GM19239 (cell line): ENCODE measurements at places on chromosomes 1 and 21.
A peak's percentile ranks its signal among the peaks of the same experiment; 100 is the strongest.

- no peak for DNase-seq
Measured at GRCh38 chr1:183891158-183891856, 86.4 kb downstream of the RGL1 start.

DNA sequence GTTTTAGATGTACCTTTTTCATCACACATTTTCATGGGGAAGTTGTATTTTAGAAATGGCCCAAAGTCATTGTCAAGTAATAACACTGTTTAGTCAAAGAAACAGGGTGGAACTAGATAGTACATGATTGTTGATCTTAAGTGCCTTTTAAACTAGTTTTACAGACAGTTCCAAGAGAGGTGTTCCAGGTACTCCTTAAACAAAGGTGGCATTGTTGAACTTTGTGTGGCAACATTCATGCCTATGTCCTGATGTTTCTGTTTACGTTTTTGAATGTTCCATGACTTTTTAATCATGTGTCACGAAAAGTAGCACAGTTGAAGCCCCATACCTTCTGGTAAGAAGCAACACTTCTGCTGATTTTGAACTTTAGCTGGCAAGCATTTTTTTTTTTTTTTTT lies 9.1 kb upstream of the SH3D21 start:
- DNase-seq: no peak

GRCh38 chr1:62438163-62438562 lies 1.3 kb downstream of the USP1 start:
- no peak for DNase-seq

DNA sequence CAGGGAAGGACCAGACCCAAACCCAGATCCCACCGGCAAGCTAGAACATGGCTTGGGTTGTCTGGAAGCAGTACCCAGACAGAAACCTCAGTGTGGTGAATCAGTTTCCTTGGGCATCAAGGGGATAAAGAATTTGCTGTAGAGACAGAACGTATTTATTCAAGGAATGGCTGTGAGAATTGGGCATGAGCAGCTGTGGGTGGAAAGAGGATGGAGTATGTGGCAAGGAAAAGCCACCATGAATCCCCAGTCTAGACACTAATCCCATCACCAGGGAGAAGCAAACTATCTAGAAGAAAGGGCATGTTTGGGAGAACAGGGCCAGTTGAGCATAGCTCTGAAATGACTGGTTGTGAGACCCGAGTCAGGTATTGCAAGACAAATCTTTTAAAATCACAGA lies 109.2 kb downstream of the TOMM20 start:
- DNase-seq: no peak

- peak; percentile 81 for DNase-seq
Measured at GRCh38 chr1:9129266-9130041, 552 bp upstream of the GPR157 start.

GRCh38 chr1:175600721-175601440 lies 142.5 kb downstream of the TNR start:
- DNase-seq: peak; percentile 57

DNA sequence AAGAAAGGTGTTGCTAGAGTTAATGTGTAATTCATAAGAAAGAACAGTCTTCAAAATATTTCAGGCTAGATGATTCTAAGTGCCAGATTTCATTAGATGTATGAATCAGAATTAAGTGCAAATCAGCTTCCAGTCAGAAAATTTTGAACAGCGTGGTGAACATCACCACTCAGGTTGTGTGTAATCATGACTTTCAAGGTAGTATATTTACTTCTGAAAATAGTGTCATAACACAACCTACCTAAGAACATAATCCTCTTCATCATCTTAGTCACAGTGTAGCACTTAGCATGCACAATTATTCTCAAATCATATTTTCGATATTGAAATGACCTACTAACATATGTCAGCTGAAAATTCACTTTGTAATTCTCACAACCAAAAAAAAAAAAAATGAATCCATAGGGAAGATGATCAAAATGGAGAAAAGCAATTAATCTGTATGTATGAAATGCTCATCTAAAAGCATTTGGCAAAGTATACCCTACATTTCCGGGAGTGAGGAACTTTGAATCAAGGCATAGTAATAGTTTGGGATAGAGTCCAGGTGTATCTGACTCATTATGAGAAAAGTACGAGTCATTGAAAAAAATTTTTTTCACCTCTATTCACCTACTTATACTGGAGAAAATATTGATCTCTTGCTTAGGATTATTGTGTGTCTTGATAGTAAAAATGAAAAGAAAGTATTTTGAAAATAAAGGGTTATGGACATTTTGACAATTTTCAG lies 221.8 kb upstream of the CHRM3 start:
- DNase-seq: no peak

DNA sequence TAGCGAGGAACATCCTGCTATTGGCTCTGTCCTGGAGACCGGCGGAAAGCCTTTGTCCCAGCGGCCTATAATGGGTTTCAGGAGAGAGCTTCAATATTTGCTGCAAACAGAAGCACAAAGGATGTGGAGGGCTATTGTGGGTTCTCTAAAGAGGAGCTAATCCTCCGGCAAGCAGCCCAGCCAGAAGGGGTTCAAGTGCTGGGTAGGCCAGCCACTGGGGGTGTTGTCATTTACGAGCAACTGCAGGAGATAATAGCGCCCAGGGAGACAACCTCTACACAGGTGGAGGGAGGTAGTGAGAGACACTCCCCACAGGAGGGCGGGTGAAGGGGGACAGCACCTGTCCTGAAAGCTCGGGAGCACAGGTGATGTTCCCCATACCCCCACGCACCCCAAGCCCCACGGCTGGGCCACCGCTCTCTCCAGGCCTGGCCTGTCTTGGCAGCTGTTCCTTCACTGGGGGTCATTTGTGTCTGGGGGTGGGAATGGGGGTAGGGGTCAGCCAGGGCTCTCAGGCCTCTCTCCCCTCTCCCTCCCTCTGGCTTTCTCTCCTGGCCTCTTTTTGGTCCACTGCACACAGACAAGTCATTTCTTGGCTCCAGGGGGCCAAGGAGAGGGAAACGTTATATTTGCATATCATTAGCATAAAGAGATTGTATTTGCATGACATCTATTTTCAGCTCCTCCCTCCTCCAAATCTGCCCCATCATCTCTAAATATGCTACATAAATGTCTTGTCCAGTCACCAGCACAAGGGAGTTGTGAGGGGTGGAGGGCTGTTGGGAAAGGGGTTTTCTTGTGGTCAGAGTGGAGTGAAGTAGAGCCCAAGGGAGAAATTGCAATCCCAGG lies 22.0 kb upstream of the SLC26A9 start:
- no peak for DNase-seq

DNA sequence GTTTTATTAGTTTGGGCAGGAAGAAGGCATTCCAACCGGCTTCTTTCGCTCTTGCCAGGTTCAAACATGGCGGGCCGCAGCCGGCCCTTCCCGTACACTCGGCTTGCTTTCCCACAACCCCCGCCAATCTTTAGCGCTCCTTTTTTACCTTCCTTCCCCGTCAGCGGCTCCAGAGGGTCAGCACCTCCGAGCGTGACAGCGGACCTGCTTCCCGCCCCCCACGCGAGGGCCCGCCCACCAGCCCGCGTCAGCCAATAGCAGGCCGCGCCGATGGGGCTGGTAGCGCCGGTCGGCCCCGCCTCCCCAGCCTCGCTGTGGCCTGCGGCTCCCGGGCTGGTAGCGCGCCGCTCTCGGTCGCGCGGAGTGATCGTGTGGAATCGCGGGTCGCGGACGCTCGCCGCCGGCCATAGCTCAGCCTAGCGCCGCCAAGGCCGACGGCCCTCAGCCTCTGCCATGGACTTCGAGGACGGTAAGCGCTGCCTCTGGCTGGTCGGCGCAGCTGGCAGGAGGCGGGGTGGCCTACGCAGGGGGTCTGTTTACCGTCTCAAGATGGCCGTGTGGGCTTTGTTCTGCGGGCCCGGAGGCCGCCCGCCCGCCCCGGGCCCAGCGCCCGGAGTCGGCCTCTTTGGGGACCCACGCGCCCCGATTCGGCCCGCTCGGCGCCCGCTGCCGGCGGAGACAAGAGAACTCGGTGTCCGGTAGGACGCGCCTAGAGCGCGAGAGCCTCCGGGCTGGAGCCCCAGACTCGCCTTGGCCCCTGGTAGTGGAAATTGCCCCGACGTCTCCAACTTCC lies at the start of gene ZNF326:
ZNF326 (plus strand) TSS at position 306 of the 793 bp plus-strand sequence; CDS start at position 454, 148 bp downstream.
- peak; percentile 93 for DNase-seq

GRCh38 chr1:232751393-232752140 lies 53.6 kb upstream of the MAP10 start:
- no peak for DNase-seq

DNA sequence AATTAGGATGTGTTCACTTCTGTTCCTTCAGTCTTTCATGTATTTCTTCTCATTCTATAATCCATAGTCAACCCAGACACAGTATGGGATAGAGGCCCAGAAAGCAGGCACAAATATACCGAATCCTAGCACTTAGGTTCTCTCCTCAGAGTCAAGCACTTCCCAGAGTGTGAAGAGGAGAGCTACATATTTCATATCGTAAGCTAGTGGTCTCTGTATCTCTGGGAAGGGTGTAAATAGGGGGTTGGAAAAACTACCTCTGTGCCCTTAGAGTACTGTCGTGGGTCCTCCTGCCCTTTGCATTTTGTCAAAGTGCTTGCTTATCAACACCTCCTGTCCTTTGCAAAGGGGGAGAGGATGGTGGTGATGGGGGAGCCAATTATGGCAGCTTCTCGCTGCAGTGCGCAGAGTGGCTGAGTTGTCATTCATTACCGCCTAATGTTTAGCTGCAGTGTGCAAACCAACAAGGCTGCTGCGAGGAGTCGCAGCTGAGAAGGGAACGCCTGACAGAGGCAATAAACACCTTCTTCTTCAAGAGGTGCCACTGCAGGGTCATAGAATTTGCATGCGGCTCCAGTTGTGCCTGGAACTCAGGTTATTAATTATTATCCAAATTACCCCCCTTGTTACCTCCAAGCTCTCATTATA lies 182.7 kb downstream of the NUF2 start:
- no peak for DNase-seq

DNA sequence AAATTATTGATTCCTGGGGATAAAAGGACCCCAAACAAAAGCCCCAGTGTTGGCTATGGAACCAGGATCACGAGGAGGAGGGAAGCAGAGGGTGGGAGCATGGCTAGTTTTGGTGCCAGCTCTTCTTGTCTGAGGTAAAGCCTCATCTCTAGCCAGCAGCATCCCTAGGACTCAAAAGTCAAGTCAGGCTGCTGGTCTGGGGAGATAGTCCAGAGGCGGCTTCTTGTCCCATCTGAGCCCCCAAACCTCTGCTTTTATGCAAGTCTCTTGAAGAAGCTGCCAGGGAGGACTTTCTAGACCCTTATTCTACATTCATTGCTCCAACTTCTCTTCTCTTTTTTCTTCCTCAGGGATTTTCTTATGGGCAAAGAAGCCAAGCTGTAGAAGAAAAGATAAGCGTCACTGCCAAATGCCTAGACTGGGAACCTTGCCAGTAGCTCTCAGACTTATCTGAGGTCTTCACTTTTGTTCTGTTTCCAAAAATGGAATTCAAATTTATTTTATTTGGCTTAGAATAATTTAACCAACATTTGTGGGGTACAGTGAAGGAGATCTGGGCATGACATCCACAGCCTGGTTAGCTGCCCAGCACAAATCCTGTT lies 6.9 kb upstream of the ANKRD35 start:
- no peak for DNase-seq

DNA sequence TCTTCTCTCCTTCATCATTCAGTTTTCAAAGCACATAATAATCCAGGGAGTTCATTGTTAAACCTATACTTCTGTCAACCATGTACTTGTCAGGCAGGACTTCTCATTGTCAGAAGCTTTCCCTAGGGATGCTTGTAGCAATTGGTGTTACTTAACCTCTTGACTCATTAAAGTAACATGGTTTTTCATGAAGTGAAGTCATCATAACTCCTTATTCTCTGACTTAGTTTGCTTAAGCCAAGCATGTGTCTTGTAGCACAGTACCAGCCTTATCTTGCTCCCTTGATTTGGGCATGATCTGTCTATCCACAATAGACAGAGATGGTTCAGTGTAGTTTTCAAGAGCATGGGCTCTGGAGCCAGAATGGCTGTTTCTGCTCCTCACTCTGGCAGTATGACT lies 45.3 kb downstream of the LRIG2 start:
- no peak for DNase-seq

DNA sequence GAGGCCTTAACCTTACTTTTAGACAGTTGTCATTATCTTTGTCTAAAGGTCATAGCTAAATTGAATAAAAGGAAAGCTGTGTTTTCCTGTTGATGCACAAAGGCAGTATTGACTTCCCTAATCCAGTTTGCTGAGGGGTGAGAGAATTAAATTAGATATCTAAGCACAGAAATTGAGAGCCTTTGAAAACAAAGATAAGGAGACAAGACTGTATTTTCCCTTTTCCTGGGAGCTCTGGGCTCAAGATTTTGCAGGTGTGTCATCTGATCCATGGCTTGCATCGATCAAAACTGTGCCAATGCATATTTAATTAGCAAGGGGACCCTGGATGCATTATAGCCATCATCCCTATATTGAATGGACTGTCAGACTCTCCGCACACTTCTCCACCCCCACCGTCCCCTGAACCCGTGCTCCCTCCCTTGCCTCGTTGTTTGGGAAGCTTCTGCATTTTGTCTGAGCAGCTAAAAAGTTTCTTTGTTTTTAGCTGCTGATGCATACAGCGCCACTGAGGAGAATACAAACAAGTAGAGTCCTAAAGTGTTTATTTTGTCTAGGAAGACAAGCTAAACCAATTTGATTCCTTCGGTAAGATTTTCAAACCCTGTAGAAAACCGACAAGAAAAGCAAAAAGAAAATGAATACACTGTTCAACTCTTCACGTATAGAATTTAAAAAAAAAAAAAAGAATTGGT lies 186.3 kb downstream of the NFIA start:
- no peak for DNase-seq

GRCh38 chr1:56258371-56258770 lies 321.0 kb downstream of the PLPP3 start:
- no peak for DNase-seq

- DNase-seq: no peak
Measured at GRCh38 chr1:242008826-242009495, 10.1 kb upstream of the MAP1LC3C start.

- DNase-seq: no peak
Measured at GRCh38 chr1:55399346-55399745, 184.2 kb upstream of the USP24 start.

- DNase-seq: no peak
Measured at GRCh38 chr1:6002714-6003501, 10.7 kb upstream of the NPHP4 start.

- DNase-seq: no peak
Measured at GRCh38 chr1:107135463-107135862, 5.4 kb upstream of the NTNG1 start.

GRCh38 chr21:44552681-44553080 lies 1.4 kb upstream of the KRTAP10-2 start:
- DNase-seq: no peak

DNA sequence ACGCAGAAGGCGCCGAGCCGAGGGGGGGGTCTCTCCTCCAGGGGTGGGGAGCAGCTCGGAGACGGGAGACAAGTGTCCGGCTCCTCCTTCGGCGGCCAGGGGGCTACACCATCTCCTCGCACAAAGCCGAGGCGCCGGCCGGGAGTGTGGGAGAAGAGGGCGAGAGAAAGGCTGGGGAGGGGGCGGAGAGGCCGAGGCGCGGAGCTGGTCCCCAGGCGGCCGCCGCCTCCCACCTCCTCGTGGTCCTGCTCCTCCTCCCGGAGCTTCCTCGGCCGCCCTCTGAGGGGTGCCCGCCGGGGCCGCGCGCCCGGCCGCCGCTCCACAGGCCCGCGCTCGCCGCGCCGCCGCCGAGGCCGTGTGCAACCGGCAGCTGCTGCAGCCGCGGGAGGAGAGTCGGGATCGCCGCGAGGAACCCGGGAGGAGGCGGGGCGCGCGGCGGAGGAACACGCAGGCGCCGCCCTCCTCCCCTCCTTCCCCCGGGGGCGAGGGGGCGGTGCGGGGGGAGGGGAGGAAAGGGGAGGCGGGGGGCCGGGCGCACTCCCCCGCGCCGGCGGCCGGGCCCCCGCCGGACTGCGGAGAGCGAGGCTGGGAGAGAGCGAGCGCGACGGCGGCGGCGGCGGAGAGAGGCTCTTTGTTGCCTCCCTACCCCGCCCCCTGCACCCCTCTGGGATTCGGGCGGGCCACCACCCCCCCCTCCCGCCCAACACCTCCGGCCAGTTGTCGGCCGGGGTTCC lies at the start of gene ENAH:
ENAH (minus strand) TSS at position 395 of the 734 bp plus-strand sequence. CDS start 433 bp downstream, outside the sequence.
- no peak for DNase-seq
